ENCODE measurements at places on chromosomes 1 and 21.
A peak's percentile ranks its signal among the peaks of the same experiment; 100 is the strongest.

GRCh38 chr1:245045087-245045881 is 109.5 kb upstream of the KIF26B start:
- DNase-seq = no peak

DNA sequence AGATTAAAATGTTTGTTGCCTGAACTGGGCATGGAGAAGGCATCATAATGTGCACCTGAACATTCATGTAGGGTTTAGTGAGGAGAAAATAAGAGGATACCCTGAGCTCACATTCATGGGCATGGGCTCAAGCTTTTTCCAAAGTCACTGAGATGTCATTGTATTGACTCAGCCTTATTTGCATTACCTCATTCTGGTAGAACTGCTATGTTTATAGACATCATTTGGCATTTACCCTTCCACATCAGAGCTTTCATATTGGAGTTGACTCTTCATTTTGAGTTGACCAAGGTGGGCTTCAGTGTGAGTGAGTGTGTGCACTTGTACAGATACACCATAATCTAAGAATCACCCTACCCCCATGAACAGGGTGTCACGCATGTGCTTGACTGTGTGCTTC is 143.2 kb downstream of the PBX1 start:
- no peak for DNase-seq

DNA sequence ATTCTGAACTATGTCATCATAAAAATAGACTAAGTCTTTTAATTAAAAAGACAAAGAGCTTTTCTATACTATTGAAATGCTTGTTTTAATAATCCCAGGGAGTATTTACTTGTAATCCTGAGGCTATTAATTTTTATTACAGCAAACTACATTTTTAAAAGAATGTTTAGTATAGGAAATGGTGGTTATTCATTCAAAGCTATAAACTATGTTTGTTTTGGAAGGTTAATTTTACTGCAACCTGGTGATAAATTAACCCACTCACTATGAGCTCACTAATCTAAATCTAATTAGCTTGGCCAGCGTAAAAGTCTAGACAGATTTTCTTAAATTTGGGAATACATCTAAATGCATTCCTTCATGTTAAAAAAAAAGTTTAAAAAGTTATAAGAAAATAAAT is 13.8 kb upstream of the EYA3 start:
- DNase-seq = no peak

DNA sequence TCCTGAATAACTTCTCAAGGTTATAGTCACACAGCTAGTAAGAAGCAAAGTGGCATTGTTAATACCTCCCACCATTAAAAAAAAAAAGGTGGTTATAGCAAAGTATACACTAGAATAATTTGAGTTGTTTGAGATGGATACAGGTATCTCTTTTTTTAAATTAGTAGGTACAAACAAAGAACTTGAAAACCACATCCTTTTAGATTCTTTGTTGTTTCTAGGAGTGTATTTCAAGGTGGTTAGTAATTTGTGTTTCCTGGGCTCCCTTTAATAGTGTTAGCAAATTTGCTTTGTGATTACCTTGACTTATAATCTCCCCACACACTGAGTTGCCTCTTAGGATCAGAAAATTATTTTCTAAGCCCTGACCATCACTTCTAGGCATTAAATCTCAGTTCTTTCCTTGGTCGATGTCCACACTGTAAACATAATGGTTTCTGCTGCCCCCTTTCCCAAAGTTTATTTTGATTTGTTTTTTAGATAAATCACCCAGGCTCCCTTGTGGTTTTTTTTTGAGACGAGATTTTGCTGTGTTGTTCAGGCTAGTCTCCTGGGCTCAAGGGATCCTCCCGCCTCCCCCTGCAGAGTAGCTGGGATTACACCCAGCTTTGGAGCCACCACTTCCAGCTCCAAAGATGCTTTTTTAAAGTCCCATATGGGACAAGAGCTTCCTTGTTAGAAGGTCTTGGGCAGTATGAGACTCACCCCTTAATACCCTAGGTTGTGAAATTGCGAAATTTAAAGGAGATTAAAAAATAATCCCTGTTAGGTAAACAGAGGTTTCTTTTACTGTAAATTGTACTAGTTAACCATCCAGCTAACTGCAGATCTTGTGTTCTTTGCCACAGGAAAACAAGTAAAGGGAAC is 6.2 kb downstream of the AKIRIN1 start:
- no peak for DNase-seq

DNA sequence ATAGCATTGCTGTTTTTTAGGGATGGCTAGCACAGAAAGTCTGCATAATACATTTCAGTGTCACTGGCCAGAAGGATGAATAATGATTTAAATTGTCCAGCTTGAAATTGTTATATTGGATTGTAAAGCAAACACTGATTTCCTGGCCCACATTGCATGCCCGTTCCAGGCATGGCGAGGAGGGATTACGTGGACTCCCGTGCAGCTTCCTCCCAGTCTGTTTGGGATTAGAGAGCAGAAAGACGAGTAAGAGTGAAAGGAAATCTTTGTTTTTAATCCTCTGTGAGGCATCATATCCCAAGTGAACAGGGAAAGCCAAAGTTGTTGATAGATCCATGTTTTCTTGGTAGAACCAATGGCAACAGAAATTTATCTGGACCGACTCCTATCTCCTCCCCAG is 8.4 kb downstream of the TRIM58 start:
- DNase-seq = no peak

GRCh38 chr1:159868766-159869165 is 6.3 kb upstream of the VSIG8 start:
- DNase-seq = no peak

- DNase-seq = no peak
These were observed 132.6 kb downstream of the MRPS6 start for GRCh38 chr21:34205811-34206571.

GRCh38 chr1:34781844-34782391 is 904 bp downstream of the GJB3 start:
- DNase-seq = no peak

GRCh38 chr1:202968895-202969295 is 1.8 kb upstream of the CYB5R1 start:
- DNase-seq = peak; percentile 98

GRCh38 chr1:242784807-242785206 is 260.3 kb upstream of the PLD5 start:
- DNase-seq = no peak

GRCh38 chr1:2237773-2238172 is 9.7 kb downstream of the SKI start:
- DNase-seq = no peak

- no peak for DNase-seq
These were observed 41.3 kb upstream of the CR2 start for GRCh38 chr1:207412845-207413244.

DNA sequence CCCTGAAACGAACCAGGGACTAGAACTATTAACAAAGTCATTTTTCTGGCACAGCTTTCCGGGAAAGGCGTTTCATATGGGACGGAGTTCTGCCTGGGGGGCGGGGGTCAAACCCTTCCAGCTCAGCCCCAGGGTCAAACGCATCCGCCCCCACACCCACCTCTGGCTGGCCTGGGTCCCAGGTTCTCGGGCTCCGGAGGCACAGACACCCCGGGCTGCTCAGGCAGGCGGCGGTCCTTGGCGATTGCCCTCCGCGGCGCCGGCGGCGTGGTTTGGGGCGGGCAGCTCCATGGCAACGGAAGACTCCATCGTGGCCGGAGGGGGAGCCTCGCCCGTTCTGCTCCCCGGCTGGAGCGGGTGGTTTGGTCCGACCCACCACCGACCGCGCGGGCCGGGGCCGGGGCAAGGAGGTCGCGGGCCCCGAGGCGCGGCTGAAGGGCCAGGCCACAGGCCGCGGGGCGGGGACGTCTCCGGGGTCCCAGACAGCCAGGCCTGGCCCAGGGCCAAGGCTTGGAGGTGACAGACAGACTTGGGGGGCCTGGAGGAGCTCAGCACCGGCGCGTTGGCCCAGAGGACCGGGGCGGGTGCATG is at the start of gene CFAP74:
TSS of gene CFAP74 (minus strand) at position 246 of the 591 bp plus-strand sequence. CDS start 12,830 bp downstream, outside the sequence.
- DNase-seq = peak; percentile 48

DNA sequence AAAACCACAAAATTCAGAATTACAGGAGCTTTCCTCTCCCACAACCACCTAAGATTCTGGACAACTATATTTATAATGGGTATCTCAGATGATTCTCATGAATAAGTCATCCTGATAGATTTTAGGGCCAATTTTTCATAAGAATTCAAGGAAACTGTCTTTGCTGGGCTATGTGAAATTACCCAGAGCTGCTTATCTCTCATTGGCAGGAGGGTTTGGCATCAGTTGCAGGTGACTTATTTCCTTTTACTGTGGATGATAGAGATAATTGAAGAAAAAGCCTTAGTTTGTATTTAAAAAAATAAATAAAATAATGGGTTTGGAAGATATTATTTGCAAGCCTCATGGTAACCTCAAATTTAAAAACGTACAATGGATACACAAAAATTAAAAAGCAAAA is 38.2 kb upstream of the WDR26 start:
- no peak for DNase-seq

DNA sequence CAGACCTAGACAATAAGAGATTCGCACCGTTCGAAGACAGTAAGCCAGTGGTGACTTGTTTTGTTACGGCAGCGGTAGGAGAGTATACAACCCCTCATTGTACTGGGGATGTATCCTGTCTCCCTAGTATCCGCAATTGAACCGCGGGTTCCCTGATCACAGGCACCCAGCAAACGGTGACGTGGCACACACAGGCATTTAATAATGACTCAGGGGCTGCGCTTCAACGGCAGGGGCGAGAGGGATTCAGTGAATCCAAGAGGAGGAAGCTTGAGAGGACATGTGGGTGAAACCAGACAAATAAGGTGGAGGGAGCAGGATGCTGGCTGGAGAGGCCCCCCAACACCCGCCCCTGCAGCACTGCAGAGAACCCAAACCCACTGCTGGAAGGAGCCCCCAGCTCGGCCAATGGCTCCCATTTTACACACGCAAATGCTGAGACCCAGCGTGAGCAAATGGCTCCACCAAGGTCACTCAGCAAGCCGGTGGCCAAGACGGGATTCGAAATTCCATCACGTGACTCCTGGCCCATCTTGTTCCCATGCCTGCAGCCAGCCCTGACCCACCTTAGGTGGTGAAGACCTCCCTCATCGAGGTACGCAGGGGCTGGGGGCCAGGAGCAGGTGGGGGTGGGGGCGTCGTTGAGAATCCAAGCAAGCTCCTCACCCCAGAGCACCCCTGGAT is 149.9 kb downstream of the SYF2 start:
- DNase-seq = no peak

DNA sequence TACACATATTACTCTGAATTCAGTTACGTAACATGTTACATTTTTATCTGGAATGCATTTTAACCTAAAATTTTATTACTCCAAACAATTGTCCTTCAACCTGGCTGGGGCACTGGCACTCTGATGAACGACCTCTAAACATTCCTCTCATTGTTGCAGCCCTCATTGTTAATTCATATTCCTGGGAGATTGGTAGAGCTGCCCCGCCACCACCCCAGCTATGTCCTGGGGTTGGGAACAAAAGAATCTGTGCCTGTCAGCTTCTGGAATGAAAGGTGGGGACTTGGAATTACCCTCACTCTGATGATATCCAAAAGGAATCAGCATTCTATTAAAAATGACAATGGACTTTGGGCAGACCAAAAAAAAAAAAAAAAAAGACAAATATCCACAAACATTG is 38.0 kb upstream of the DESI2 start:
- no peak for DNase-seq

GRCh38 chr1:101798417-101798816 is 198.3 kb downstream of the OLFM3 start:
- DNase-seq = no peak

DNA sequence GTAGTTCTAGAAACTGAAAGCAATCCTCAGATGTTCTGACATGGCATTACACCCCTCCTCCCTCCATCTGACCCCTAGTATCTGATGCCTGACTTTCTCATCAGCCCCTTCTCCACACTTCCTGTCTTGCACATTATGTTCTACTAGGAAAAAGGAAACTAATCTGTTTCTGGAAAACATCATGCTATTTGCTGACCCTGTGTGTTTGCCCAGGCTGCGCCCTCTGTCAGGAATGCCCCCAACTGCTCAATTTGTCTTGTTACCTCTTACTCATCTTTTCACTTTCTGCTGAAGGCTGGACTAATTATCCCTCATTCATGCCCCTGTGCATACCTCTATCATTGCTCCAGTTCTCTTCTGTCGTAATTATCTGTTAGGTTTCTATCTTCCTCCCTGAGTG is 37.5 kb upstream of the DAB1 start:
- no peak for DNase-seq

DNA sequence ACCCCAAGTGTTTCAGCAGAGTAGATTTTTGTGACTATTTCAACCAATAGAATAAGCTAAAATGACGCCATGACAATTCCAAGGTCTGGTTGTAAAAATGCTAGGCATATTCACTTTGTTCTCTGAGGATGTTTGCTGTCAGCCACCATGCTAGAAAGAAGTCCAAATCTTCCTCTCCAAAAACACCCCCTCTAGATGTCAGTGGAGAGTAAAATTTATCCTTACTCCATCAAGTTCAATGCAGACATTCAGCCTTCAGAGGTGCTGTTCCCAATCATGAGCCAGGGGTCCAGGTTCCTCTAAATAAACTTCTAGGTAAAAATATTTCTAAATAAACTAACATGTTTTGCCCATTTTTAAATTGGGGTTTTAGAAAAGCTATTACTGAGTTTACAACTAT is 395.4 kb upstream of the ADAMTS5 start:
- DNase-seq = no peak

- peak; percentile 90 for DNase-seq
These were observed at the start of gene LYPLAL1 for GRCh38 chr1:219173758-219174459. TSS of gene LYPLAL1 (plus strand) at chr1:219173878. CDS start at chr1:219173891, 13 bp downstream.

- DNase-seq = no peak
These were observed 12.8 kb upstream of the FUBP1 start for GRCh38 chr1:77991638-77992037.

DNA sequence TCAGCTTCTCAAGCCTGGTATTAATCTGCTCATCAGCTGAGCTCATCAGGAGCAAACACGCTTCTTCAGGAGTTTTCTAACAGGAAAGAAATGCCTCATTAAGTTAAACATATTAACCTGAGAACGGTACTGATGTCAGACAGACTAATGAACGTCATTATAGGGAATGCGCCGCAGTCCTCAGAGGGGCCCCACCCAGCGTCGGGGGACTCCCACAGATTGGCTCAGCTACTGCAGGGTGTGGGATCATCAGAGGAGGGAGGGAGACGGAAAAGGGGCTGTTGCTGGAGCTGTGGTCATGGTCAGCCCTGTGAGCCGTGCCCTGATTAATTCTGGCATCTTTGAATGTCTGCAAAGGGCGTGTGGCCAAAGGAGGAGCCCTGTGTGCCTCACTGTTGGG is 348.5 kb downstream of the PTPRU start:
- DNase-seq = no peak

GRCh38 chr1:8370905-8371315 is 53.0 kb downstream of the SLC45A1 start:
- DNase-seq = no peak

- no peak for DNase-seq
These were observed 30.7 kb downstream of the TUFT1 start for GRCh38 chr1:151570819-151571218.

- no peak for DNase-seq
These were observed 114.1 kb upstream of the CD34 start for GRCh38 chr1:208025031-208025430.

DNA sequence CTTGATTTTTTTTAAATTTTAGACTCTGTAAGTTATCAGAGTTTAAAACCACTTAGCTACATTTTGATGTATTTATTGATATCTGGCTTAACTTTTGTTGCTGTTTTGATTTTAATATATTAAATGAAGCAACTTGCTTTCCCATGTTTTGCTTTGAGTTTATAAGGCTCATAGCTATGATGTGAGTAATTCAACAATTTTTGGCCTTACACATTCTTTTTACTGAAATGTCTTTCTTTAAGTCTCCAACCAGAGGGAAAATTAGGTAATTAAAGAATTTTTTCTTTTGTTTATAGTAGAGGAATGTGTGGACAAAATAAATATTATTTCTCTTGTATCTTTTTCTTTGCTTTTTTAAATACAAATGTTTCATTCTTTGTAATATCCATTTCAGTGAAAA is 258.3 kb upstream of the ADAMTS5 start:
- DNase-seq = no peak

GRCh38 chr1:24691051-24691450 is 47.9 kb downstream of the SRRM1 start:
- no peak for DNase-seq
